Activated CD8-positive, alpha-beta memory T cell treated with anti-CD3 and anti-CD28 coated beads, Interleukin-2, amount 10 ng/mL, durations not matched to agents 7 days and 5 days (primary cell): ENCODE measurements at places on chromosomes 7 and 10.

GRCh38 chr7:151607464-151607867, 87.8 kb upstream of the RHEB start:
- no peak for DNase-seq

- DNase-seq, result no peak
Measured at GRCh38 chr10:71323407-71323806, 4.3 kb downstream of the SLC29A3 start.

DNA sequence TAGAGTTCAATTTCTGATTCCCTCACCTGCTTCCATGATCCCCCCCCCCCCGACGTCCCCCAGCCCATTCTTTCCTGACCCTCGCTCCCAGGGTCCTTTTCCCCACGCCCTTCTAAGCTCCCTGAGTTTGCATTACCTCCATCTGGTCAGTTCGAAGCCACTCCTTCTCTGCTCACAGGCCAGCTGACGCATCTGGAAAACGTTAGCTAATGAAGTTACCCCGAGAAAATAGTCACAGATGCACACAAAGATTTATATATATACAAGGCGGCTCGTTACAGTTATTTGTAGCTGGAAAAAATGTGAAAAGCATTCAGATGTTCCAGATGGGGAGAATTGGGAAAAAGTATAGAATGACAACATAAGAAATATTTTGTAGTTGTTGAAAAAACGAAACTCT, 630.0 kb upstream of the FOXK1 start:
- DNase-seq, result no peak

DNA sequence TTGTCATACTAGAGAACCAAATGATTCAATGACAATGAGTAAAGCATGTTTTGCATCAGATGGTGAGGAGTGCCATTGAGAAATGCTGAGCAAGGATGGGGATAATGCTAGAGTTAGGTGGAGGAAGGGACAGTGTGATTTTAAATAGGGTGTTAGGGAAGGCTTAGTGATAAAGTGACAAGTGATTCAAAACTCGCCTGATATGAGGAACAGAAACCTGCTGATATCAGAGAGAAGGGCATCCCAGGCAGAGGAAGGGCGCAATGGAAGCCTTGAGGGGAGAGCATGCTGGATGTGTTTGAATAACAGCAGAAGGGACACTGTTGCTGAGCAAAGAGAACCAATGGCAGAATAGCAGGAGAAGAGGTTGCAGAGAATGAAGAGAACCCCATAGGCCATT, 196.2 kb downstream of the NRG3 start:
- no peak for DNase-seq

DNA sequence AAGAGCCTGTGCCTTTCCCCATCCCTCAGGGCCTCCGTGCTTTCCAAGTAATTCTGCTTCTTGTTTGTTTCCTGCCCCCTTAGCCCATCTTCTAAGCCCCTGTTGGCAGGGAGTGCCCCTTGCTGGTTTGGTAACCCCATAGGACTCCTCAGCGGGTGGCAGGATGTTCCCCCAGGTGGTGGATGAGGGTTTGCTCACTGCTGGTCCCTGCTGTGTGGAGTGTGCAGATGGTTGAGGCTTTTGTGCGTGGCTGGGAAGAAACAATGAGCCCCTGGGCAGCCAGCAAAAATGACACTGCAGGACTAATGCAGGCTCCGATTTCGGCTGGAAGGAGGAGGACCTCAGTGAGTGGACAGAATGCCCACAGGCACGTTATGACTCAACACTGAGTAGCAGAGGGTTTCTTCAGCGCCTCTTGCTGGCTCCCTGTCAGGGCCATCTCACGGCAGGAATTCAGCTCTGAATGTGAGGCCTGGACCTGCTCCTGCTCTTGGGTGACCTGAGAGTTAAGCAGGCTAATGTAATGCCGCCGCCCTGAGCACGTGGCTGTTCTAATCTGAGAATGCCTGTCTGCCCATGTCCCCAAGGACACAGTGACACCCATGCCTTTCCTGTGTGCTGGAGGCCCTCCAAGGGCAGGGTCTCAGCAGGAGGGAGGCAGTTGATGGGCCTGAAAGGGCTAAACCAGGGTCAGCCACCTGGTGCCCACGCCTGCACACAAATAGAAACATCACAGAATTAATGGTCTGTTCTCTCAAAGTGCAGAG, 16.6 kb downstream of the BAG3 start:
- DNase-seq, result no peak

GRCh38 chr7:106864298-106865081, 592 bp upstream of the PIK3CG start:
- no peak for DNase-seq

DNA sequence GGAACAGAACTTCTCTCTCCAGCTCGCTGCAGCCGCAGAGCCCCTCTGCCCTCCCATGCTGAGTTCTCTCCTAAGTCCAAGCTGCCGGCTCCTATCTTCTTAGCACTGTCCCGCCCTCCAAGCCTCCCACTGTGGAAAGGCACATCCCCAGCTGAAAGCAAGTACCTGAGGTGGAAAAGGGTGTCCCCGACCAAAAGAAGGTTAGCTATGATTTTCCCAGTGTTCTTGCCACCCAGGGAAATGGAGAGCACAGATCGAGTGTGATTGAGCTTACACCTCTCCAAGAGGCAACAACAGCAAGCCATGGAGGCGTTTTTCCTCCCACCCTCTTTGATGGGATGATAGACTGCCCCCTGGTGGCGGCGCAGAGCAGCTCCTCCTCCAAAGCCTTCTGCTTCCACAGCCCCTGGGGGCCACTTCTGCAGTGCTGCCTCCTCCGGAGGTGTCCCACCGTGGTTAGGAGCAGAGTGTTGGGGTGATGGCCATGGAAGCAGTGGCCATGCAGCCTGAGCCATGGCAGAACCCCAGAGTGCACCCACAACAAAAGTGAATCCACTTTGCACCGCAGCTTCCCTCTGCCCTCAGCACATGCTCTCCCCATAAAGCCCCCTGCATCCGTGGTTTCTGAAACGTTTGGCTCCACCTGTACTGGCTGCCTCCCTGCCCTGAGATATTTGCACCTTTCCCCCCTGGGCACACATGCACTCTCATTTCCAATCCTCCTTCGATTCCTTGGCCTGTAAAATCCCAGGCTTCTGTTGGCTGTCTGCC, 143.1 kb upstream of the STK17A start:
- DNase-seq, result peak; percentile 65

DNA sequence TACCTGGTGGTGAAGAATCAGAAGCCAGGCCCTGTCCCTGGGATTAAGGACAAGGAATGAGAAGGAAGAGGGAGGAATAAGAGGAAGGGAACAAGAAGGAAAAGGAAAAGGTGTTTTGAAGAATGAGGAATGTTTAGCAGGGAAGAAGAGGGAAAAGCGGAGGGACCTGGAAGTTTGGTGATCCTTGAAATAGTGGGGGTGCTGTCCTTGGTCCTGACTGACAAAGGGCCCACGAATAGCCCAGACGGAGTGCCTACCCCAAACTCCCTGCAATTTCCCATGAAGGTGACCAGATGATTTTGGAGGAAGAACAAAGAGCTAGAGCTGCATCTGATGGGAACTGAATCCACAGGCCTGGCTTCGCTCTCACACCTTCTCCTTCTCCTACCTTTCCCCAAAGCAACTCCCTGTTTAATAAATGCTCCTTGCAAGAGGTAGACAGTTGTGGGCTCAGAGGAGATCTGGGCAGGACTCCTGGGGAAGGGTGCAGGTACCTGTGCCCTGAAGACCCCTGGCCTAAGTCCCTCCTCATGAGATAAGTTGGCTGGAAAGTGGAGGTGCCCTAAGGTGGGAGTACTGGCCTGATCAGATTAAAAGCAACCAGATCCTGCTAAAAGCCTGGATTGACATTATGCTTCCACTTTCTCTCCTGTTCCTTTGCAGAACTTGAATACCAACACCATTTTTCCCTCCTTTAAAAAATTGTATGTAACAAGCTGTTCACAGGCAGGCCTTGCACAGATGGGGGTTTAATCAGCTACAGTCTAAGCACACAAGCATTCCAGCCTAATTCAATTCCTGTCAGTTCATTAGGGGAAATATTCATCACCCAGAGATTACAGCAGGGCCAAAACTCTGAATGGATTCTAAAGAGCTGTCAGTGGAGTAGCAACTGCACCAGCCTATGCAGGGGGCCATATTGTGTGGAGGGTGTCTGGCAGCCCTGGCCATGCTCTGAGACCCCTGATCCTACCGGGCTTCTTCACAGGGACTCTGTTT, 19.4 kb downstream of the KAZALD1 start:
- DNase-seq, result no peak

DNA sequence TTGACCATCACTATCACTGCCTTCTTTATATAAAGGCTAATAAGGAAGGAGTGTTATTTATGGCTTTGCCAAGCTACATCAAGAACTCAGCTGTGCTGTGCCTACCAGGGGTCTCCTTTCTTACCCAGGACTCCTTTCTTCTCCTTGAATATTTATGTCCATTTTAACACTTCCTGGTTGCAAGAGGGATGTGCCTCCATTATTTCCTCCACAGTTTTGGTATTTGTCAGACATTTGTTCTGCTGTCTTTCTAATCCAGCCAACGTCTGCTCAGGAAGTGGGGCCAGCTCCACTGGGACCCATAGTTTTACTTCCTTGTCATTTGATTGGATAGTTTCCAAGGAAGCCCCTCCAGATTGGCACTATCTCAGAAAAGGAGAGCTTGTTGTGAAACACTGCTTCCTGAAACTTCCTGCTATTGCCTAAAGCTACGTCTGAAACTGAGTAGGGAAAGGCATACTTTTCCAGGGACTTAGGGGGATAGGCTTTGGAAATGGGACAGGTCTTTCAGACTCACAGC, 6.6 kb upstream of the STRIP2 start:
- DNase-seq, result no peak

- DNase-seq, result no peak
Measured at GRCh38 chr7:25788961-25789620, 362.9 kb upstream of the NFE2L3 start.
